ENCODE measurements at places on chromosomes 12 and 14.
A peak's percentile ranks its signal among the peaks of the same experiment; 100 is the strongest.

GRCh38 chr14:55279384-55279783, 8.2 kb downstream of the FBXO34 start:
- DNase-seq = no peak

DNA sequence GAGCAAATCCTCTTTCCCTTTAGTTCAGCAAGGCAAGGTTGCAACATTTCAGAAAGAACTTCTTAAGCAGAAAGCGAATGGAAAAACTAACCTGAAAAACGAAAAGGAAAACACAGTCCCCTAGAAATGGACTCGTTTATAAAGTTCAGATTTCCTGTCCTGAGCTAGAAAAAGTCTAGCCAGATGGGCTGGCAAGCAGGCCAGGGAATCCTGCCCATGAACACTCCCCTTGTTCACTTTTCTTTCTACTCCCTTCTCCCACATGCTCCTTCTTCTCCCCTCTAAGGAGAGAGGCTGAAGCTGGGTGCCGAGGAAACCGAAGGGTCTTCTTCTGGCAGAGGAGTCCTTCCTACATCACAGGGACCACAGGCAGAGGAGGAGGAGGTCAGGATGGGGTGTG, 27.1 kb downstream of the LTBP2 start:
- DNase-seq = no peak

DNA sequence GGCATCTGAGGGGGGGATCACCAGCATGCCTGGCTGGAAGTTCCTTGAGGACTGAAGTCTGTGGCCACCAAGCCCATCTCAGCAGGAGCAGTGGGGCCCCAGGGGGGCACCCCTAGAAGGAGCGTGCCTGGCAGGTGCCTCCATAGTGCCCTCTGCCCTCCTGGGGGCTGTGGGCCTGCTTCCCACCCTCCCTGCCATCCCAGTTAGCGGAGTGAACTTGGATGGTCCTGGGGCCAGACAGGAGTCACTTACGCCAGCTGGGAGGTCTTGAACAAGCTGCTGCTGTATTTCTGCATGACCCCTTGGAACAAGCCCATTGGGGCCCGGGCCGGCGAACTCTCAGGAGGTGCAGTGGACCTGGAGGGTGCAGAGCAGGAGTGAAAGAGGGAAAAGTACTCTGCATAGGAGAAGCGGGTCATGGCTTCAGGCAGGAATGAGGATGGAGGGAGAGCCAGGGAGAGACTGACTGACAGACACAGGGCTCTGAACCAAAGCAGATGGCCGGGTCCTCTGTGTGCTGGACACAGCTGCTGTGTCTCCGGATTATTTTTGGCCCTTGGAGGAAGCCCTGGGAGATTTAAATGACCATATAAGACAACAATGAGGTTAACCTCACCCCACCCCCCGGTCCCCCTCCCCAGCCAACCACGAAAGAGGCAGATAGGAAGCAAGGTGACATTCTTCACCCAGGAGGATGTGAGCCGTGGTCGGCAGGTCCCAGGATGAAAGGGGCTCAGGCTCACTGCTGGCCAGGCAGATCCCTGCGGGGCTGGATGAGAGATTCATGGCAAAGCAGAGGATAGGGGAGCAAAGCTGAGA, 19.6 kb downstream of the ASB2 start:
- DNase-seq = no peak

GRCh38 chr14:51609955-51610283, 41.8 kb upstream of the FRMD6 start:
- no peak for DNase-seq

- no peak for DNase-seq
Observed at GRCh38 chr12:120598674-120599463, 17.7 kb upstream of the POP5 start.

DNA sequence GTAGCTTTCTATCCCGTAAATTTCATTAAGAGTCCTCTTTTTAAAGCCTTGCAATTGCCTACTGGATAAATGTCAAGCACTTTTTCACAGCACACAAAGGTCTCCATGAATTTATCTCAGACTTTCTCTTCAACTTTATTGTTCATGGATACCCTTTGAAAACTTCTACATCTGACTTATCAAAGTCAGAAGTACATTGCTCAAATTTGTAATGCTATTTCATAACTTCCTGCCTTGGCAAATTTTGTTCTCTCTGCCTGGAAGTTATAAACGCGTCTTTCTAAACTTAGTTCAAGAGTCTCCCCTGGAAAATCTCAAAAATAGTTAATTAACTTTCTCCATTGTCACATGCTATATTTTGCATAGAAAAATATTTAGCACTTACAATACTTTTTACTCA, 55.9 kb upstream of the RERGL start:
- no peak for DNase-seq

DNA sequence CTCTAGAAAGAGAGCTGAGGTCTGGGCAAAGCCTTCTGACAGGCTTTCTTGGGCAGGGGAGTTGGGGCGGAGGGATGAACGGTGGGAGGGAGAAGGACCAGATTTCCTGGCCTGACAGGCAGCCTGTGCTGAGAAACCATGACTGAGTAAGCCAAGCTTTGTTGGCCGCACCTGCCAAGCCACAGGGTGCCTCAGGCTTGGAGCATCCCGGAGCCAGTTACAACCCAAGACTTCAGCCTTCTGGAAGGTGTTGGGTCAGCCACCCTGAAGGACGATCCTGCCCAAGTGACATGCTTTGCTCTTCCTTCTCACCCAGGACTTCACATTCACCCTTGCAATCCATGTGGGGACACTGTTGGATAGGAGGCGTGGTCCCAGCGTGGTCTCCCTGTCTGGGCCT, 21.0 kb upstream of the AQP2 start:
- DNase-seq = no peak

- no peak for DNase-seq
Observed at GRCh38 chr12:21558100-21558679, 32.1 kb downstream of the SPX start.

GRCh38 chr14:99011385-99011784, 260.6 kb downstream of the BCL11B start:
- DNase-seq = no peak

DNA sequence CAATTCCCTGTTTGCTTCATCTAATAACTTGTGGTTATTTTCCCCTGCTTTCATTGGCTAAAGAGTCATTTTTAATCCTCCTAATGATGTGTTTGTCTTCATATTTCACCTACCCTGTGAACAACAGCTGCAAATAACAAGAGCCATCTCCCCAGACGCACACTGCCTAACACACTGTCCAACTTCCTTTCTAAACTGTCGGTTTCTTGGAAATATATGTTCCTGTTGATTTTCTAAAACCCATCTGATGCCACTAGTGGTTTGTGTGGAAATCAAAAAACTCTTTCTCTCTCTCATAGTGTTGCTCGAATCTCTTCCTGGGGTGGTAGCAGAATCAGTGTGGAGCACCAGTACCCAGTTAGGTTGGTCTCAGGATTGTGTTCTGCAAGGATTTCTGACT, 226.9 kb downstream of the EPS8 start:
- no peak for DNase-seq

- DNase-seq = peak; percentile 16
Observed at GRCh38 chr12:85036234-85036707, at the start of the genes LRRIQ1 and TSPAN19. Gene LRRIQ1, plus strand, starts transcription at chr12:85036351. Its CDS starts 1,826 bp downstream, at chr12:85038177. Gene TSPAN19, minus strand, starts transcription at chr12:85036277. Its CDS starts 6,331 bp downstream, at chr12:85029946.

GRCh38 chr14:98093111-98093510, 1178.9 kb downstream of the BCL11B start:
- DNase-seq = no peak

DNA sequence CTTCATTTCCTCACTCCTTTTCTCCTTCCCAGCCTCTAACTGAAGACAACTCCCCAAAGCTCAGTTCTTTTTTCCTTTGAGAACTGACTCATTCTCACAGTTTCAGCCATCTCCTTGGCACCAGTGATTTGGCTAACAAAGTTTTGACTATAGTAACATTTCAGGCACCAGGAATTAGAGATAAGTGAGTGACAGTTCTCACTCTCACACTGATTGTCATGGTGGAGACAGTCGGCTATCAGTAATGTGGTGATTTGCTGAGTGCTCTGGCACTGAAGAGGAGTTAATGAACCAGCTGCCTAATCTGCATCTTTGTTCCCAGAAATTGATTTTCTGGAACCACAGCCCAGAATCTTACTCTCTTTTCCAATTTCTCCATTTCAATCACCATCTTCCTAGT, 29.5 kb downstream of the HELB start:
- no peak for DNase-seq

DNA sequence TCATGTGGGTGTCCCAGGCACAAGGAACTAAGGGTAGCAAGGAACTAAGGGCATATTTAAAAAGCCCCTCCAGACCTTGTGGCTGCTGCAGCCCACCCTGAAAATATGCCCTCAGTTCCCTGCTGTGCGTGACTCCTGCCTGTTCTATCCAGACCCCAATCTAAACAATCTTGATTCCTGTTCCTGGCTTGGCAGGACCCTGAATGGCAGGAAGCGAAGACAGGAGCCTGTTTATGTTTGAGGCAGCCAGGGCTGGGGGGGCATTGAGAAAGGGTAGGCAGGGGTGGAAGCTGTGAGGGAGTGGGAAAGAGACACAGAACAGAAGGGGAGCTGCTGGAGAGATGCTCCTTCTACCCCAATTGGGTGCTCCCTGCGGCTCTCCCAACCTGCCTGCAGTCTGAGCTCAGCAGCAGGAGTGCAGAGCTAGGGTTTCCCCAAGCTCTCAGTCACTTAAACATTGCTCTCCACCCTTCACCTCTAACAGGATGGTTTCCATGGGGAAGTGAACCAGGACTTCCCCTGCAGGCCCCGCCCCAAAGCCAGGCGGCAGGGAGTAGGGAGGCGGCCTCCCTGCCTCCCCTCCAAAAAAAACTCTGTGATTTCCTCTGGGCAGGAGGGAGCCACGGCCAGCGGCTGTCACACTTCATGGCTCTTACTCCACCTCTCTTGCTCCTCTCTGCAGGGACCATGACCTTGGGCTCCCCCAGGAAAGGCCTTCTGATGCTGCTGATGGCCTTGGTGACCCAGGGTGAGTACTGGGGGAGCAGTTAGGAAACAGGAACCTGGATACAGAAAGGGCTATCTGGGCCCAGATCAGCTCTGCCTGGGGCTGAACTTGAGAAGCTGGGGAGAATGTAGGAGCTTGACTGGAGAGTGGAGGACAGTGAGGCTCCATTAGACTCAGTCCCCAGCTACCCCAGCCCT, 4.7 kb downstream of the ACVRL1 start:
- DNase-seq = no peak

DNA sequence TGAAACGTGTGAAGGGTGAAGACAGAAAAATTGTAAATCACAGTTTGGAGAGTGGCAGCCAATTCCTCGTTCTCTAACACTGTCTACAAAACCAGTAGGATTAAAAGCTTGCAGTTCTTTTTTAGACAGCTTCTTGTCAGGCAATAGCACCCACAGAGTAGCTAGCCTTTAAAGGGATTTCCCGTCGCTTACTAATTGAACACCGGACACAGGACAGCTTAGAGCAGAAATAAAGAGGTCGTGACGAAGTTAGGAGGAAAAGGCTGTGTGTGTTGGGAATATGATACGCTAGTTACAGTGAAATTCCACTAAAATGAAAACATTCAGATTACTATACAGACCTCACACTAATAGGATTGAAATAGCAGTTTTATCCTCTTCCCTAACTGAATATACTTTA, 149.1 kb upstream of the FLRT2 start:
- DNase-seq = no peak

GRCh38 chr12:108875682-108876361, 4.1 kb upstream of the DAO start:
- no peak for DNase-seq

- DNase-seq = no peak
Observed at GRCh38 chr12:49091836-49092085, 2.8 kb downstream of the DHH start.

GRCh38 chr12:43145481-43145880, 406.5 kb downstream of the ADAMTS20 start:
- no peak for DNase-seq

GRCh38 chr12:112238441-112238840, 113.1 kb downstream of the TRAFD1 start:
- DNase-seq = no peak

DNA sequence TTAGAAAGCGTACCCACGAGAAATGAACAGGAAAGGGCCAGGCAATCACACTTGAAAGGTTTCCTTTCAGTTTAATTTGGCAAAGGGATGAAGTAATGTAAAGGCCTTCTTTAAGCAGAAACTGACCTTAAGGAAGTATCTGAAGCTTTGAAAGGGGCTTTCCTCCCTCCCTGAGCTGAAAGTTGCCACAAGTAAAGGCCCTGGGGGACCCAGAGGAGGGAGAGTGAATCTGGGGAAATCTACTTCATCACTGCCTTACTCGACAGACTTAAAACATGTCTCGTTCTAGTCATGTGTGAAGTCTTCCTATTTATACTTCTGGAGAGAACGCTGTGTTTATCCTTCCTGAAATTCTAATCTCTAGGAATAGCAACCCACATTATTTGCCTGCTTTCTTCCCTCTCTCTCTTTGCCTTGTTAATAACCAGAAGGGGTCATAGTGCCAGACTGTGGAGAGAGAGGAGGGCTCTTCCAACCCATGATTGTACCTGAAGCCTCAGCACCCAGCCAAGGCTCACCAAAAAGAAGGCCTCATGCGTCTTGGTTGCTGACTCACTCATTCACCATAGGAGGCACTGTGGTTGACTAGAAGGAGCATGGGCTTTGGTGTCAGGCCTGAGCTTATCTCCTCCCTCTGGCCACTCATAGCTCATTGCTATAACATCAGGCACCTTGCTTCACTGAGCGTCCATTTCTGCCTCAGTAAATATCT, 10.2 kb upstream of the GPX2 start:
- DNase-seq = no peak

DNA sequence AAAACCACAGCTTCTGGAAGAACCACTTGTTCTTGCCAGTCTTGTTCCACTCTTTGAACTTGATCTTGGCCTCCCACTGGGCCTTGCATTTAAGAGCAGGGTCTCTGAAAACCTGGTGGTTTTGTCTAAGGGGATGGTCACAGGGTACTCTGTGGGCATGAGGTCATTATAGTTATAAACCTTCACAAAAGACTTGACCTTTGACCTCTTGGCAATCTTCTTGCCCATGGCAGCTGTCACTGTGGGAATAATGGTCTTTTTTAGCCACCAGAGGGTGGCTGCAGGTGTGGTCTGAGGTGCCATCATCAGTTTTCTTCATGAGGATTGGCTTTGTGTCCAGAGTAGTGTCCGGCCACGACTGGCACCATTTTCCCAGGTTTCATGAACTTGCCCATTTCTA, 9.1 kb downstream of the ATP6V0A2 start:
- DNase-seq = no peak

GRCh38 chr12:113058553-113058952, 2.0 kb downstream of the DTX1 start:
- DNase-seq = no peak

GRCh38 chr12:129073157-129073915, 220.1 kb downstream of the GLT1D1 start:
- DNase-seq = no peak

- no peak for DNase-seq
Observed at GRCh38 chr12:102746963-102747362, 170.1 kb downstream of the PAH start.

DNA sequence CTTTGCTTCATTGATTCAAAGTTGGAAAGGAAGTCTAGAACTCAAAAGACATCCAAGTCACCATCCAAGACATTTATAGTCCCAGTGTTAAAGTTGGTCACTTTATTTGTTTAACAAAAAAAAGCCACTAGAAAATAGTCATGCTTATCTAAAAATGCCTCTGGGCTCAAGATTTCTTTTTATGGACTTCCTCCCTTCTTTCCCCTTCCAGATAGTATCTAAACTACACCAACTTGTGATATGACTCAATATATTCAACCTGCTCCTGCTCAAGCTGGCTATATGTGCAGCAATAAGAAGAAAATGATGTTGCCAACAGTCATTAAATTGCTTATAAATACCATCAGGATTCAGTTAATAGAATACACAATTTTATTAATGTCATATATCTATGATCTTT, 1177.1 kb downstream of the FLRT2 start:
- DNase-seq = no peak

All from CD4-positive, alpha-beta memory T cell (primary cell).